ENCODE measurements at places on chromosomes 12 and 14.

DNA sequence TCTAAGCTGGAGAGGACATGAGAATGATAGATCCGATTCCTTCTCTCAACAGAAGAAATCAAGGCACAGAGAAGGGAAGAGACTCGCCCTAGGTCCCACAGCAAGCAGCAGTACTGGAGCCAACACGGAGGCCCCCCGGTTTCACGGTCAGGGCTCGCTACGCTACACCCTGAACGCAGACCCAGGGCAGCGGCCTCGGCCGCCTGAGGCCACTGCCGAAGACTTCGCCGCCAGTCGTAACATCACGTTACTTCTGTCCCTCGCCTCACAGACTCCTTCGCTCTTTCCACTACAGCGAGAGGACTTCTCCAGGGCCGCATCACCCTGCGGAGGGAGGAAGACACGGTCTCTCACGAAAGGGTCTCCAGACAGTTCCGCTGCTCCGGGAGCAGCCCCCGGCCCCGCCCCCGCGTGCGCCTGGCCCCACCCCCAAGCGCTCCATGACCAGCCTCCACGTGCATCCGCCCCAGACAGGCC lies 411 bp upstream of the DCAF4 start:
- no peak for DNase-seq

GRCh38 chr12:53937596-53938325 lies 870 bp upstream of the HOXC13 start:
- no peak for DNase-seq

DNA sequence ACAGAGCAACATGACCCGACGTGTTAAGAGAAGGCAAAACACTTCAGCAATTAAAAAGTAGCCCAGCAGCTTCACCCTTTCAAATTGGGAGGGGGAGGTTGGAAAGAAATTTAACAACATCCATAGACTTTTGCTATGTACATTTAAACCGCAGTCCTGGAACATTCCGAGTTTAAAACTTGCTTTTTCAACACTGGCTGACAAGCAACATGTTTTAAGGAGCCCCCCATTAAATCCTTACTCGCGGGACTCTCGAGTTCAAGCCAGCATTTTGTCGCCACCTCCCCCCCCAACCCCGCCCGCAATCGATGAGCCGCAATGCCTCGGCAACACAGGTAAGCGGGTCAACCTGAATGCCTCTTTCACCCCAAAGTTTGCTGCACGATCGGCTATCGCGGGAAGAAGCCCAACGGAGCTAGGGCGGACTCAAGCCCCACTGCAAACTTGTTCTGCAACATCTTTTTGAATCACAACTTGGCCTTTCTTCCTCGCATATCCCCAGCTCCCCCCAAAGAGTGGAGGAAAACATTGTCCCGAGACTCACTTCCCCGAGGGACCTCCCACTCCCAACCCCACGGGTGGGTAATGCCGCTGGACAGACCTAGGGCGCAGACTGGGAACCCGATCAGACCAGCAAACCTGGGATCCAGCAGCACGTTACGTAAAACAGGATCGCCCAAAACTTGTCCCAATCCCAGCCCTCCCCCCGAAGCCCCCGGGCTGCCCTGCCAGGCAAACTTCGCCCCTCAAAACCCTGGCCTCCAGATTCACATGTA lies 777 bp downstream of the ZFP36L1 start:
- DNase-seq, result no peak

GRCh38 chr12:3154006-3154405 lies 76.8 kb downstream of the TSPAN9 start:
- no peak for DNase-seq

- no peak for DNase-seq
These were observed 18.2 kb downstream of the CIPC start for GRCh38 chr14:77116172-77116817.

DNA sequence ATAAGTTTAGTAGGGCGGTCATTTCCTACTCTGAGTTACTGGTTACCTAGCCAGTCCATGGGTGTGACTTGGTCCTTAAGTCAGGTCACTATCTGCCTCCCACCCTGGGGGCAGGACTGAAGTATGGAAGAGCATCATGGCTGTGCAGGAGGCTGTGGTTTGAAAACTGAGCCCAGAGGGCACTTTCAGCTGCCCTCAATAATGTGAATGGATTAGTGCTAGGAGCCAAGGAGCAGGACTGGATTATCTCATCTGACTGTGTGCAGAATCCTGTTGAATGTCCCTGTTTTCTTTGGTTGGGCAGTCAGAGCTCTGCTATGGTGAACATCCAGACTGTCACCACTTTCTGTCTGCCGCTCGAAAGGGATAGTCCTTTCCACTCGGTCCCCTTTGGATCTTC lies 1.6 kb downstream of the ATXN7L3B start:
- no peak for DNase-seq

Data from NCI-H2081 (cell line).